Activated CD8-positive, alpha-beta T cell treated with anti-CD3 and anti-CD28 coated beads for 36 hours (primary cell): ENCODE measurements at places on chromosomes 1 and 21. TPM values are rescaled to one million over a fixed set of nuclear protein-coding genes. Genes with fewer than 3 reads are reported as not detected.

The FGR gene
- total RNA-seq = 0.56 TPM

DNA sequence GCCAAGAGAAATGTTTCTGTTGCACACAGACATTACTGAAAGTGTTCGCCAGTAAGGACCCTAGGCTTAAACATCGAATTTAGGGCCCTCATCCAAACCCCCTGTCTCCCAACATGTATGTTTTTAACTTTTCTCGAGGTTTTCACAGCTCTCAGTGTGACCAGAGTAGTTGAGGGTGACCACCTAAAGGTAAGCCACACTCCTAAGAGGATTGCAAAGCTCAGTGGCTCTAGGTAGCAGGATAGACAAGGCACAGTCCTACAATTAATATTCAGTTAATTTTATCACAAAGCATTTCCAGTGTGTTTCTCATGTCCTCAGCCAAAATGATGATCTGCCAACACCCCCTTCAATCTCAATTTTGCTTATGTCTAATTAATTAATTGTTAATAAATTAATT lies 695 bp upstream of the ALG14 start:
- no peak for DNase-seq

- no peak for DNase-seq
Observed at GRCh38 chr1:244088161-244088560, 37.1 kb downstream of the ZBTB18 start.

DNA sequence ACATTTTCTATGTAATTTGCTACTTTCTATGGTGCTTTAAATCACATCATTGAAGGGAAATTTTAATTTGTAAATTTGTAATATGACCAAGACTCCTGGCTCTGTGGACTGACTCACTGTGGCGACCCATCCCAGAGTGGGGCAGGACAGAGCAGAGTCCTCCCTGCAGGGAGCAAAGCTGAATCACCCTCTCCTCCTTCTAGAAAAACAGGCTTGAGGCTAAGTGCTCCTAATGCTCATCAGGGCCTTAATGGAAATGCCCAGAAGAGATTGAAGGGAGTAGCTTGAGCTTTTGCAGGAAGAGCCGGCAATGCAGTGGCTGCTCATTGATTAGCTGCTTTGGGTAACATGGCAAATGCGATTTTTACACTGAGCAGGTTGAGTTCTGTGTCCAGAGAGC lies 16.8 kb downstream of the S100A10 start:
- DNase-seq = no peak

GRCh38 chr1:12372761-12373160 lies 142.9 kb downstream of the VPS13D start:
- no peak for DNase-seq
